ENCODE measurements at places on chromosomes 3 and 15.

- DNase-seq: no peak
These were observed 112.2 kb downstream of the RARB start for GRCh38 chr3:25540273-25540672.

DNA sequence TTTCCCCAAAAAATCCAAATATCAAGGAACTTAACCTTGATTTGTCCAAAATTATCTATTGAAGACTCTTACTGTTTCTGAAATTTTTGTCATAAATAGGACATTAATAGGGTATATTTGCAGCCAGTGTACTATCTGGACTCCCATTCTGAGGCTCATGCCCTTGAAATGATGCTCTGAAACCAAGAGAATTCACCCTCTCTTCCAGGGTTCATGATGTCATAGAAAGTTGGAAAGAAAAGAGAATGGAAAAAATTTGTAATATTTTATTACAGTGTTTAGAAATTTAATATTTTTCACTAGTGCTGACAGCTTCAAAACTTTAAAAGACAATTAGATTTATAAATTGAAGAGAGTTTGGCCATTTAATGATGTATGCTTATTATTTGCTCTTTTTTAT, 712.5 kb downstream of the MCTP2 start:
- no peak for DNase-seq

DNA sequence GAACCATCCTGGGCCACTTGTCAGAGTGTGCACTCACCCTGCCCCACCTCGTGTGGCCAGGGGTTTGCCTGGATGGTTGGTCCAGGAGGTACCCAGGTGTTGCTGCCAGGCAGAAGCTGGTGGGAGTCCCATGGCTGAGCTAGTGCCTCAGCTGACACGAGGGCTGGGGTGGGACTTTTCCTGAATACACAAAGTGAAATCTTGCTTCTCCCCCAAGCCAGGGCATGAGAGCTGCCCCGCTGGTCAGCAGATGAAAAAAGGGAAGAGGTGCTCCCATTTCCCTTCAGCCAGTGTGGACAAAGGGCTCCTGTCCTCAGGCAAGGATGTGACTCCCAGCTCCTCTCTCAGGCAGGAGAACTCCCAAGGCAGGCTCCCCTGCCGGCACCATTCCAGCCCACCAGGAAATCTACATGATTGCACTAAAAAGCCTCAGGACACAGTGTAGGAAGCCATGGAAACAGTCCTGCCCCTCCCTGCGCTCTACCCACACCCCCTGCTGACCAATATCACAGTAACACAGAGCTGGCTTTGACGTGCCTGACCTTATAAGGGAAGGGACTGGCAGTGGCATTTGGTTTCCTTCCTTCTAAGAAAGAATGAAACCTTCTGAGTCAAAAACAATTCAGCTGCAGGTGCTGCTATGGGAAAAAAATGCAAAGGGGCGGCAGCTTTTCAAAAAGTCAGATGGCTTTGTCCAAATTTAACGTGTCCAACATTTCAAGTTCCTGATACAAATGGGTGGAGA, 33.9 kb downstream of the MYO5C start:
- DNase-seq: no peak

- no peak for DNase-seq
These were observed 3.9 kb downstream of the HYAL2 start for GRCh38 chr3:50318615-50319014.

- DNase-seq: no peak
These were observed 147.4 kb upstream of the STAC start for GRCh38 chr3:36232797-36233489.

- DNase-seq: no peak
These were observed 14.3 kb downstream of the CD47 start for GRCh38 chr3:108076564-108076963.

DNA sequence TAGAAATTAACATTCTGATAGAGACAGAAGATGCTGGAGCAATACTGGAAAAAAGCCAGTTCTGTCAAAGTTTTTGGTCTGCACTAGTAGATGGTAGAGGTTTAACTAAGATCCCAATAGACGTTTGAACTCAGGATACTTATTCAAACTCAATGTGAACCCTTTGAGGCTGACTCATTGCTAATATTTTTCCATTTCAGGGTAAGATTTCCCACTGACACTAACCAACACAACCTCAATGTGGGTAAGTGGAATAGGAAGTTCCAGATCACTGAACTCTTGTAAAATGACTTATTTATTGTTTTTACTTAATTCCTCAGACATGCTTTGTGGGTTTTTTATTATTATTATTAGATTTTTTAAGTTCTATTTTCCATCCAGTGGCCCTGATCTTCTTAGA, 1024.8 kb downstream of the EPHA3 start:
- DNase-seq: no peak
